ENCODE measurements at places on chromosomes 5 and 9.

GRCh38 chr5:61507232-61507631 is 175.2 kb downstream of the ZSWIM6 start:
- no peak for DNase-seq

DNA sequence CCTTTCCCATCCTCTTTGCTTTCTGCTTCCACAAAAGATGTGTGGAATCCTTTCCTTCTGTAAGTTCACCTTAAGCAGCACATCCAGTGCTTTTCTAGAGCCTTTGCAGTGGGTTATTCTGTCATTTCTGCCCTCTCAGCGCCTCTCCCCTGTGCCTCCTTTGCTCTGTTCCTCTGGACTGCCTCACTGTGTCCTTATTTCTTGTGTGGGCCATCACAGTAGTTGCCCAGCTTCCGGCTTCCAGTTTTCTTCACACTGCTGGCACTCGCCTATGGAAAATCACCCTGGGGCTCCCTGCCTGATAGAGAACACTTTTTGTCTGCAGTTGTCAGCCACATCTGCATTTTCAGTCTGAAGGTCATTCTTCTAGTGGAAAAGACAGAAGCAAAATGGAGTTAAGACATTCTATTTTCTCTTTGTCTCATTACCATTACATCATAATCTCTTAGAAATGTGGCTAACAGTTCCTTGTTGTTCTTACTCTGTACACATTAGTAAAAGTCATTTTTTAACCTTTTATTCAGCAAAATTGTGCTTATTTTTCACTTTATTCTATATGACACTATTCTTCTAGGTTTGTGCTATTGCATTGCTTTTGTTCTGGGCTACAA is 64.1 kb upstream of the ZNF608 start:
- no peak for DNase-seq

DNA sequence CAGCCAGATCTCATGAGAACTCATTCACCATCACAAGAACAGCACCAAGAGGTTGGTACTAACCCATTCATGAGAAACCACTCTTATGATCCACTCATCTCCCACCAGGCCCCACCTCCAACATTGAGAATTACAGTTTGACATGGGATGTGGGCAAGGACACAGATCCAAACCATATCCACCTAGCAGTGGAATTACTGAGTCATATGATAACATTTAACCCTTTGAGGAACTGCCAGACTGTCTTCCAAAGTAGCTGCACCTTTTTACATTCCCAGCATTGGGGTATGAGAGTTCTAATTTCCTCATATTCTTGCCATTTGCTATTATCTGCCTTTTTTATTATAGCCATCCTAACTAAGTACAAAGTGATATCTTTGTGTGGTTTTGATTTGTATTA is 51.9 kb downstream of the CTNNA1 start:
- DNase-seq: no peak

GRCh38 chr5:39319395-39319794 is 44.9 kb downstream of the C9 start:
- DNase-seq: no peak

DNA sequence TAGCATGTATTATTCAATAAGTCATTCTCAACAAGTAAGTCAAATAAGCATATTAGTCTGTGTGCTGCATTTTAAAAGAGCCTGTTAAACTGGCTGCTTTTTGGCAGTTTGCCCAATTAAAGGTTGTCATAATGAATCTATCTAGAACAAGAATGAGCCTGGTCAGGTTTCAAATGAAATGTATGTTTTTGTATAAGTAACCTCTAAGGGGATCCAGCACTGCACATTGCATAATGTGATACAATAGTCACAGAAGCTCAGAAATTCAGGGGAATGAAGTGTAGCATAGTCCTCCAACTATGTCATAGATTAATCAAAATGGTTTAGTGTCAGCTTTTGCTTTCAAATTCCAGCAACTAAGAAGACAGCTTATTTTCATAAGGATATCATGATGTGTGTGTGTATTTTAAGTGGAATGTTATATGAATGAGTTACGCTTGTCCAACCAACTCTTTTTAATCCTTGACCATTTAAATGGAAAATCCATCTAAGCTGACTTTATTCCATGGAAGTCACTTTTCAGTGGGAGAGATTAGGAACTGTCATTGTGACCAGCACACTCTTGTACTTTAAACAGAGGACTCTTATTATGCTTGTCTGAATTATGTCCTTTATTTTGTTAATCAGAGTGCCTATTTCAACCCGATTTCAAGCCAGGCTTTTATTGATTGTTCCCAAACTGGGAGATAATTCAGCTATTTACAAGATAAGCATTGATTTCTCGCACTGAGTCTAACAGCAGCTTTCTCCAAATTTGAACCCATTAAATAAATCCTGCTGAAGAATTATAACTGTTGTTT is 283.9 kb upstream of the ADAMTSL1 start:
- DNase-seq: no peak

- no peak for DNase-seq
Measured at GRCh38 chr5:4661836-4662235, 478.3 kb upstream of the ADAMTS16 start.

DNA sequence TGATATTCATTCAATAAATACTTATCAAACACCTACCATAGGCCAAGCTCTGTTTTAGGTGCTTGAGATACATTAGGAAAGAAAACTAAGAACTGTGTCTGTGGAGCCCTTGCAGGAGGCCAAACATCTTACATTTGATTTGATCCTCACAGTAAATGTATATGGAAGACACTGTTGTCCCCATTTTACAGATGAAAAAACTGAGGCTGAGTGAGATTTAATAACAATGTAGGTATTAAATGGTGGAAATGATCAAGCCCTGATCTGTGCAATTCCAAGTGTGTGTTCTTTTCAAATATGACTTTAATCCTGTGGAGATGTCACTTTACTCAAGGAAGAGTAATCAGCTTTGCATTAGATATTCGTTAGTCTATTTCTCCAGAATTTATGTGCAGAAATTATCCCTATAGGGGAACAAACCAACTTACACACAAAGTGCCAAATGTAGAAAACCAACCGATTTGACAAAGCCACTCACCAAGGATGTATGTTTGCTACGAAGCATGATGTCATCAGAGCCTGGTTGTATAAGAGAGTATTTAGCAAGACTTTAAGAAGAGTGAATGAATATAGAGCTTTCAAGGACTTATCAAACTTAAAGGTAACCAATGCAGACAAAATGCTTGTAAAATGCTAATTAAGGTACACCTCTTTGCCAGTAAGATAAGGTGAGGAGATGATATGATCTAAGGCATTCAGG is 153.9 kb upstream of the NFIB start:
- DNase-seq: no peak

GRCh38 chr9:98570663-98571440 is 137.9 kb downstream of the GABBR2 start:
- DNase-seq: no peak
